ENCODE measurements at places on chromosomes 11 and 22.

DNA sequence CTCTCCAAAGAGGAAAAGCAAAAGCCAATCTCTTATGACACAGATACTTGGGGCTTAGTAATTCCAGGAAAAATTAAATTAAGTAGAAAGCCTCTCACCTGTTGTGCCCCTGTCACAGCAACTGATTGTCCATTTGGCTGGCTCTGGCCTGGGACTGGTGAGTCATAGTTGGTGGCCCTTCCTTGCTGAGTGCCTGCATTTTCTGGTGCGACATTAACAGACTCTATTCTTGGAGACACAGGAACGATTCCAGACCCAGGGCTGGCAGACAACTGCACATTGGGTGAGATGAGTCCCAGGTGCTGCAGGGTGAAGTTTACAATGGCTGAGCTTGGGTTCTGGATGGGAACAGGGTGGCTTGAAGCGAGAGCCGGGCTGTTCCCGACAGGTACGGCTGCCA, 15.6 kb downstream of the E2F8 start:
- DNase-seq, result no peak

- peak; percentile 30 for DNase-seq
Measured at GRCh38 chr11:134559602-134559962, 147.5 kb upstream of the B3GAT1 start.

GRCh38 chr11:36141196-36141953, 147.8 kb downstream of the COMMD9 start:
- no peak for DNase-seq

DNA sequence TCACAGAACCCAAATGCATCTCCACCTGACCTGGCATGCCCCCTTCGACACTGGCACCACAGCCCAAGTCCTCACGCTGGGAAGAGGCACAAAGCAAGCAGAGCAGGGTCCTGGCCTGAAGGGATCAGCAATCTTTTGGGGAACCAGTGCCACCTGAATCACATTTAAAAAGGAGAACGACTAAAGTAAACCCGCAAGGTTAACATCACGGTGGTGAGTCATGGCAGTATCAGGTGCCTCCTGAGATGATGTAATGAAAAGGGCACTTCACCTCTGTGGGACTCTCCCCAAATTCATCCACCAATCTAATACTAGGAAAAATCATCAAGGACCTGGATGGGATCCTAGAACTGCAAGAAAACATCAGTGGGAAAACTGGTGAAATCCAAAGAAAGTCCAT, 44.9 kb downstream of the PACSIN2 start:
- DNase-seq, result no peak

DNA sequence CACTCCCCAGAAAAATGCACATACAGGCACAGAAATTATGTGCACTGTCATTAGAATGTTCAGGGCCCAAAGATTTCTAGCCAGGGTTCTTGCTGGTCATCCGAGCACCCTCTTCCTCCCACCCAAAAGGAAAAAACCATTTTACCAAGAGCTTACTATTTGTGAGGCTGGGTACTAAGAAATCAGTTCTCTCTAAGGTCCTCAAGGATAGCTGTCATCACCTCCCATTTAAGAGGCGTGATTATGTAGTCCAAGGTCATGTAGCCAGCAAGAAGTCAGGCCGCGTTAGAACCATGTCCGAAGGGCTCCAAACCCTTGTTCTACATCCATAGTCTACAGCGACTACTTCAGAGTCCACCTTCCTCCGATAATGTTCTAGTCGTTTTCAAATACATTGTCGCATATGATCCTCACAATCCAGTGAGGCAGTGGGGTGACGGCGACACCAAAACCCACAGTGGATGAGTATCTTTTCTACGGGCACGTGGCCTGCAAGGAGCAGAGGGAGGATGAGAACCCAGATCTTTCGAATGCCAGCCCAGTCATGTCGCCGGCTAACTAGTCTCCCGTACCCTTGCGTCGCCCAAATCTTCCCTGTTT, 634 bp downstream of the TIMM8B start:
- peak; percentile 71 for DNase-seq

- no peak for DNase-seq
Measured at GRCh38 chr22:29700206-29700899, 19.4 kb upstream of the CABP7 start.

DNA sequence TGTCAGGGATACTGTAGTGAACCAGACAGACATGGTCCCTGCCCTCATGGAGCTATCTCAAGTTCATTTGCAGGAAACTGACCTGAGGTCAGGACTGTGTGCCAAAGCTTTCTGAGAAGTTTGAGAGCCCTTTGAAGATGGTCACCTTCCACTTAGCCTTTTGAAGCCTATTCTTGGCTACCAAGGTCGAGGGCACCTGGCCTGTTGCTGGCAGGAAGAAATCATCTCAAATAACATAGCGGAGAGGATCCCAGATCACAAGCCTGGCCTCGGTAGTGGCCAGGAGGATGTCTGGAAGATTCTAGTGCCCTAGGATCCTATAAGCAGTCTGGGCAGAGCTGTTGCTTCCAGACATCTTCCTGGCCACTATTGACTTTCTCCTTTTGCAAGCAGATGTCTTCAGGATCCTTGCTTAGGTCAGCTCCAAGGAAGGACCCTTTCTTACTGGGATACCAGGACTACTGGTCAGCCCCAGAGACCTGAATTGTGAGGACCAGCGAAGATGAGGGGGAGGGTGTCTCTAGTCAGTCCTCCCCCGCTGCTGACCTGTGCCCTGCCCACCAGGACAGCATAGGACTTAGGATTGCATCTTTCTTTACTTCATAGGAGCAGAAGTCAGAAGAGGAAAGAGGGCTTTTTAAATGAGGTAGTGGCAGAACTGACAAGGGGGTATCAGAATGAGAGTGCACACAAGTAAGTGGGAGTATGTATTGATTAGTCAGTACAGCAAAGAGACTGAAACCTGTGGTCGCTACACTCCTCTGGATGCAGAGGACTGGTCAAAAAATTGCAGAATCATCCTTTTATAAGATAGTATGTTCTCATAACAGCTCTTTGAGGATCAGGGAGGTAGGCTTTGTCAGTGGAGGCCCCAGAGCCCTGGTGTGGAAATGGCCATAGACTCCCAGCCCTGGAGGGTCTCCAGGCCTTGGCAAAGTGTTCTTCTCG, 94.8 kb downstream of the TEAD1 start:
- no peak for DNase-seq

DNA sequence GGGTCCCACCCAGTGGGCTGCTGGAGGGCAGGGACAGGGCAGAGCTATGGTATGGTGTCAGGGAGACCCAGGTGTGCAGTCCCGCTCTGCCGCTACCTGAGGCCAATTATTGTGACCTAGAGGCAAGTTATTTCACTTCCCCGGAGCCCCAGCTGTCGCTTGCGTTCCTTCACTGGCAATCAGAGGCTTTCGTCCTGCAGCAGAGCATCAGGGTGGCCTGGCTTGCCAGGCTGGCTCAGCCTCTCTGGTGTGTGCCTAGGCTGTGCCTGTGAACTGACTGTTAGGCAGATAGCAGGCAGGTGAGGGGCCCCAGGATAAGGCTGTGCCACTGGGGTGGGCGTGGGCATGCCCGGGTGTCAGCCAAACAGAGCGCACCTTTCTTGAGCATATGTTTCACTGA, 31.4 kb downstream of the GLB1L2 start:
- no peak for DNase-seq

GRCh38 chr11:111770581-111771134, 4.5 kb upstream of the PPP2R1B start:
- no peak for DNase-seq

- peak; percentile 55 for DNase-seq
Measured at GRCh38 chr22:28909375-28909774, 26.0 kb downstream of the ZNRF3 start.

DNA sequence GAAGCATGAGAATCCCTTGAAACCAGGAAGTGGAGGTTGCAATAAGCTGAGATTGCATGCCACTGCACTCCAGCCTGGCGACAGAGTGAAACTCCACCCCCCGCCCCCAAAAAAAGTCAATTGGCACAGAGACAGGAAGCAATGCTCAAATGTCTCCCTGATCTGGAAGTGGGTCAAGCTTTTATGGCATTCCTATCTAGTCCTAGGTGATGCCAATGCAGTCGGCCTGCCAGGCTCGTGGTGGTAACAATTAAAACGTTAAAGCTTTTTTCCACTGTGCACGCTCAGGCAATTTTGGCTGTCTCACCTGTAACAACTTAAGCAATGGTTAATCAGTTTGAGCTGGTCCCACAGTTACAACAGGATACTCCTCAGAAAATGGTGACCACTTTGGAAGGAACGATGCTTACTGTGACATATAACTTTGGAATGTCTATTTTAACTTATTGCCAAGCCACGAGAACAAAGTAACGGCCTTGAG, 18.9 kb upstream of the PISD start:
- DNase-seq, result no peak

DNA sequence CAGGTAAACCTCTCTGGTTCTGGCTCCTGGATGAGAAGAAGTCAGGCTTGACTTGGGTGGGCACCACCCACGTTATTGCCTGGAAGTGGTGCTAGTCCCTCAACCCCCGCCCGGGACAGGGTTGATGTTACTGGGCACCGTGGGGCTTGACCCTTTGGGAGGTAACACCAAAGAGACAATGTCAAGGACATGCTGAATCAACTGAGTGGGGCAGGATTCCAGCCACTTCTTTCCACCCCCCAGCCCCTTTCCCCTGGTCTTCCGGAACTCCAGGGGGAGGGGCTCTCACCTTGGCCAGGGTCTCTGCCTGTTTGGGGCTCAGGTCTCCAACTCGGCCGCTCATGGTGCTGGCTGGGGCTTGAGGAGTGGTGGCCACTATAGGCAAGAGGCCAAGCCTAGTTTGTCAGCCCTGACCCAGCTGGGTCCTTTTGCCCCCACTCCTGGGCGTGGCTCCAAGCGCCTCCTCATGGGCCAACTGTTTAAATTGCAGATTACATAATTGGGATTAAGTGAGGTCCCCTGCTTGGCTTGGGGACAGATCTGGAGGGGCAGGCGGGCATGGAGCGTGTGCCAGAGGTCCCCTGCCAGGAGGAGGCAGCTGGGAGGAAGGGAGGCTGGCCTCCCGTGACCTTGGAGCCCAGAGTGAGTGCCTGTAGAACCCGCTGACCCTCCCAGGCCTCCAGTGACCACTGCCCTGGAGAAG, at the start of gene SEC14L3:
Gene SEC14L3 (minus strand): TSS at position 402 of the 703 bp plus-strand sequence. CDS start 59 bp downstream, at position 343.
- DNase-seq, result no peak

DNA sequence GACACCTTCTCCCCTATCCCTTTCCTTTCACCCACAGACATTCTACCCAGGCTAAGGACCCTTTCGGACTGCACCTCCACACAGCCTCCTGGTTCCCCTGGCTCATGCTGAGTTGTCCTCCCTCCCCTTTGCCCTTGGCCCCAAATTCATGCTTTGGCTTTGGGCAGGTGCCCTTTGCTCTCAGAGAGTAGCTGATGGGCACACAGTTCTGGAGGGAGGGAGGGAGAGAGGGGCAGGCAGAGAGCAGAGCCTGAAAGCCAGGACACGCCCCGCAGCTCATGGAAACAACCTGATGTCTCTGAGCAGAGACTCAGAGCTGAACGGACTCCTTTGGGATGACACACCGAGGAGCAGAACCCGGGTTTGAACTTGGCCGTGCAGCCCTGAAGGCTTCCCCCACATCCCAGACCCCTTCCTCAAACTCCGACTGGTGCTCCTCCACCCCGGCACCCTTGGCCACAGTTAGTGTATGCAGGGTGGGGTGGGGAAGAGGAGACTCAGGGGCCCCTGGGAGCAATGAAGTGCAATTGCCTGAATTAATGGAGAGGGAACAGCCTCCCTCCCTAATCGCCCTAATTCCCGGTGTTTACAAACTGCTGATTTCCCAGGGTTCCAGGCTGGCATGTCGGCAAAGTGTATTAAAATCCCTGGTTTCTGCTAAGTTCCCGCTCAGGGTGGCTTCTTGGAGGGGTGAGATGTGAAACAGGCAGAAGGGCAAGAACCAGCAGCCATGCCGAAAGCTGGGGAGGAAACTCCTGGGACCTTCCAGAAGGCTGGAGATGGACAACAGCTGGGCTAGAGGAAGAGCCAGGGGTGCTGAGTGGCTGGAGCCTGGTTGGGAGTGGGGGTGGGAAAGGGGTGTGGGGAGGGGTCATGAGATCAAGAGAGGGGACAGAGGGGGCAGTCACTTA, 71.2 kb upstream of the SHISAL1 start:
- DNase-seq, result no peak

- DNase-seq, result no peak
Measured at GRCh38 chr11:72364754-72365153, 69.6 kb downstream of the CLPB start.

DNA sequence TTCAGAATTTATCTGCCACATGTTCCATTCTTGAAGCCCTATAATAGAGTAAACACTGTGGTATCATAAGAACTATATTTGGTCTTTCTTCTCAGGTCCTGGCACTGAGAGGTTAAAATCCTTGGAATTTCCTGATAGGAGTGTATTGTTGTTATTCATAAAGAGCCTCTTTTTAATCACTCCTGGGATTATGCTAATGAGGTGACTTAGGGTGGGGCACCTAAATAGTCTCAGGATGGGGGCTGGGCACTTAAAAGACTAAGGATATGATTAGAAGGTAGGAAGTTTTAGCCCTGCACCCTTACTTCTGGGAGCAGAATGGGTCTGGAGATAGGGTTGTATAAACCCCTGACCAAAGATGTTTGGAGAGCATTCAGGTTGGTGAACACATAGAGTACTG, 755.2 kb upstream of the TENM4 start:
- DNase-seq, result no peak
